Hematopoietic multipotent progenitor cell treated with erythropoietin and hydrocortisone succinate and interleukin-3 and kit ligand, for 6 days (in vitro differentiated cells): ENCODE measurements at places on chromosomes 1 and 21.

DNA sequence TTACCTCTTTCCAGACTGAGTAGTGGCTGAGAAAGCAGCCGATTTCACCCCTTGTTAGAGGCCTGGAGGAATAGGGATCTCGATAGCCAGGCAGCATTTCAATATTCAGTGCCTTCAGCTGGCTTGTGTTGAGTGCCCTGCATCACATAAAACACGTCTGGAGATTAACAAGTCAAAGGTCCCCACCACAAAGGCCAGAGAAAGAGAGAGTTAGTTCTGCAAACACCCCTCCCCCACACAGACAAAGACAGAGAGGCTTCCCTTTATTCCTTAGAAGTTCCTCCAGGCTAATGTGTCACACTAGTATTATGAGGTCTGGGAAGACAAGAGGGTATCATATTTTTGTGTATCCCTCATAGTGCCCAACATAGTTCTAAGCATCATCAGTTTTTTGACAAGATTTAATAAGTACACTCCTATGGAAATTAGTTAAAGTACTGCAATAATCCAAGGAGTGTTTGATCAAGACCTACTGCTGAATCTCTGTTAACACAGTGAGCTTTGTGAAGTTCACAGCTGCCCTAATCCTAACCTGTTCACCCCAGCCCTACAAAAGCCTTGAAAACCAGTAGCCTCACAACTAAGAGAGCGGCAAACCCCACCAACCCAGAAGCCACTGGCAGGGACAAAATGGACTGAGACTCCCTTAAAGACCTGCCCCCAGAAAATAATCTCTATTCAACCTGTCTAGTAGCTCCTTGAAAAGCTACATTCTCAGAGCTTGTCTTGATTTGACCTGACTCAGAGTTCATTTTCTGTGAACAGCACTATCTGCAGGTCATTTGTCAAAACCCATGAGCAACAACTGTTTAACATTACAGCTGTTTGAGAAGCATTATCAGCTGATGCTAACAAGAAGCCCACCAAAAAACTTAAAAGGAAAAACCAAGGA, 91.9 kb downstream of the COLGALT2 start:
- DNase-seq = no peak

GRCh38 chr1:78672428-78672827, 22.8 kb downstream of the IFI44 start:
- DNase-seq = no peak

- DNase-seq = no peak
These were observed 61.7 kb downstream of the MDM4 start for GRCh38 chr1:204577794-204578478.

DNA sequence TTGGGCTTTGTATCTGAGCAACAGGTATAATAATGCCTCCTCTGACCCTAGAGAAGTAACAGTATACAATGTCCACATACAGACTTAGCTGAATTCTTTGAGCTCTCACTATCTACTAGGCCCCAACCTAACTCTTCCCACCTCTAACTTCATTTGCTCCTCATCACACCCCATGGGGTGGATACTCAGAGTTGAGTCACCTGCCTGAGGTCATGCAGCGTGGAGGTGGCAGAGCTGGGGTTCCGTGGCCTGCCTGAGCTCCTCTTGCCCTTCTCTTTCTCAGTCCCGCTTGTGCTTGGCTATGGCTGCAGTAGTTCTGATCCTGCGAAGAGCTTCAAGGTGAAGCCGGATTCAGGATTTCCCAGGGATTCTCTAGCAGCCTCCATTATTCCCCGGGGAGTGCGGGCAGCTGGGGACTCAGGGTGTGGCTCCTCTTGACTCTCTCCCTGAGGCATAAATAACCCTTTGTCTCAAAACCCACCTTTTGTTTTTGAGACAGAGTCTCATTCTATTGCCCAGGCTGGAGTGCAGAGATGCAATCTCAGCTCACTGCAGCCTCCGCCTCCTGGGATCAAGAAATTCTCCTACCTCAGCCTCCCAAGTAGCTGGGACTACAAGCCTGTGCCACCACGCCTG, 29.9 kb upstream of the ACTL8 start:
- DNase-seq = no peak

DNA sequence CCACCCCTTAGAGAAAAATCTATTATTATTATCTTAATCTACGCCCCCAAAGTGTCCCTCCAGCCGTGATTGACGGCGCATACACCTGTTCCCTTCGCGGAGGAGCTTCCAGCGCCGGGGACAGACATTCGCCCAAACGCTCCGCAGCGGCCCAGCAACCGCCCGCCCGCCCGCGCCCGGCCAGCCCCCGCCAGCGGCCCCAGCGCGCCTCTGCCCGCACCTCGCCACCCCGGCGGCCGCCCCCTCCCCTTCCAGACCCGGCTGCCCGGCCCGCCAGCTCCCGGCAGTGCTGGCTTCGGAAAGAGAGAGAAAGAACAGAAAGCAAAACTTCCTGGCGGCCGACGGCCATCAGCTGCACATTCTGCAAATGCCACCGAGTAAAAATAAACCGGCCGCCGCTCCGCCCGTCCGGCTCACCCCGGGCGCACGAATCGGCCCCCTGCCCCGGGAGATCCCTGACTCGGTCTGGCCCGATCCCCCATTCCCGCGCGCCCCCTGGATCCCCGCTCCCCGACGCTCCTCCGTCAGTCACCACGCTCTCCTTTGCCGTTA, 1.6 kb downstream of the CASZ1 start:
- DNase-seq = no peak

DNA sequence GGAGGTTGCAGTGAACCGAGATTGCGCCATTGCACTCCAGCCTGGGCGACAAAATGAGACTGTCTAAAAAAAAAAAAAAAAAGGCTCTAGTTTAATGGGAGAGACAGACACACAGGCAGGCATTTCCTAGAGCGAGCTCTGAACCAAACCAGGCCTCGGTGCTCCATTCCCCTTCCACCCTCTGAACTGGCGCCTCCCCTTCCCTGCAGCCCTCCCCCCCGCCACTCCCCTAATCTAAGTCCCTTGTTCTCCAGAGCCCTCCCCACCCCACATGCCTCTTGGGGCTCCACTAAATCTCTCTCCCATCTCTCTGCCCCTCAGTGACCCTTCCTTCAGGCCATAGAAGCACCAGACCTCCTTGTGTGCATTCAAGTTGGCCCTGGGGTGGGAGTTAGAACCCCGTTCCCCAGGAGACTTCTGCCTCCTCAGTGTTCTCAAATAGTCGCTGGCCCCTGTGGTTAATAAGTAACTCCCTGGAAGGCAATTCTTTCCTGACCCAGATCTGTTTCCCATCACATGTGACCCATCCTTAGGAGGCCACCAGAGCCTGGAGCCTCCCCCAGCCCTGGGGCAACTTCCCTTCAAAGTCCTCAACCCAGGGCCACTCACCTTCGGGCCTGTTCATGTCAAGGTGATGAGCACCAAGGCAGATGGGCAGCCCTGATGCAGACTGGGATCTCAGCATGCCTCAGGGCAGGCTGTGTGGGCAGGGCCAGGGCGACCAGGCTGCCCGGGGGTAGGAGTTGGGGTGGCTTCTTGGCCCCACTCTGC, 42.6 kb upstream of the EPB41 start:
- DNase-seq = no peak

DNA sequence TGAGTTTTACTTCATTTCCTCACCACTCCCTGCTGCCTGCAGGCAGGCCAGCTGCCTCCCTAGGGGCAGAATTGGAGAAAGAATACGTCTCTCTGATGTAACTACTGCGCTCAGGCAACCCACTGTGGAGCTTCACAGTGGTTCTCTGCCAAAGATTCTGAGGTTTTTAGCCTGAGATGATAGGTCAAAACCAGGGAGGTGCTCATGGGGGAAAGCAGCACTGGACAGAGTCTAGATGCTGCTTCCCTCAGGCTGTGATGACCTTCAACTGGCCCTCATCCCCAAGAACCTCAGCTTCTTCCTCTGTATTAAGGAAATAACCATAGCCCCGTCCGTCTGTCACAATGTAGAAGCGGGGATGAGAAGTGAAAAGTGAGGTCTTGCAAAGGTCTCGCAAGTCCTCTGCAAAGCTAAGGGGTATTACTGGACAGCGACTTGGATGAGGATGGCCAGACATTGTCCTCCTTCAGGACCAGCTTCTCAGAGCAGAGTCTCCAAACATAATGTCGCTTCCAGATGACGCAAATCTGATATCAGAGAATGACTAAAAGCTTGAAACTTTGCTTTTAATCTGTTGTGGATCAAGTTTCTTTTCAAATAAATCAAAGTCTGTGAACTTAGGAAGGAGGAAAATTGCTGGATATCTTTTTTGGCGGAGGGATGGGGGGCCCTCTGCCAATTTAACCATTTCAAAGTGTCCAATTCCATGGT, 65.9 kb upstream of the ATP5PO start:
- no peak for DNase-seq

- no peak for DNase-seq
These were observed 681.7 kb upstream of the ADAMTS5 start for GRCh38 chr21:27648560-27648959.

DNA sequence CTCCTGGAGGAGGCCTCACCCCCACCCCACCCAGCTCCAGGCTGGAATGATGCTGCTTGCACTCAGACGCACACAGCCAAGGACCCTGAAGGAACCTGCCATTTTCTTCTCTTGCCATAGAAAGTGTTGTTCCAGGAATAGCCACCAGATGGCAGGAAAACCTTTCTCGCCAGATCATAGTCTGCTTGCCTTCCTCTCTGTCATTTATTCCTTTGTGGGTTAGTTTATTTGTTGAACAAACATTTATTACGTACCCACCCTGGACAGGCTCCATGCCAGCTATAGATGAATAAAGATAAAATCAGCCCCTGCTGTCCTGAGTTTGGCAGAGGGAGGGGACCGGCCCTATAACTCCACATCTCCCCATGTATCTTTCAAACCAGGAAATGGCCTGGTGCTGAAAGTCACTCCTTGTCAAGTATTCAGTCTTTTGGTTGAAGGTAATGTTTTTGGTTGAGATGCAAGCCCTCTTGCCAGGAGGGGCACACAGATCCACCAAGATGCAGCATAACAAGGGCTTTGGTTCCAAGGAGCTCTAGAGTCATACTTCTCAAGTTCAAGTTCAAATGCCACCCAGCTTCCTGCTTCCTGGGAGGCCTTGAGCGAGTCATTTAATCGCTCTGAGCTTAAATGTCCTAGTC, 7.0 kb upstream of the KCNC4 start:
- DNase-seq = peak; percentile 86
